Stimulated activated CD4-positive, alpha-beta T cell treated with anti-CD3 and anti-CD28 coated beads, Interleukin-4, amount 100 ng/mL, for 24 hours (primary cell): ENCODE measurements at places on chromosomes 7 and 10.

GRCh38 chr10:48399056-48399541 is 92.6 kb downstream of the MAPK8 start:
- no peak for DNase-seq

DNA sequence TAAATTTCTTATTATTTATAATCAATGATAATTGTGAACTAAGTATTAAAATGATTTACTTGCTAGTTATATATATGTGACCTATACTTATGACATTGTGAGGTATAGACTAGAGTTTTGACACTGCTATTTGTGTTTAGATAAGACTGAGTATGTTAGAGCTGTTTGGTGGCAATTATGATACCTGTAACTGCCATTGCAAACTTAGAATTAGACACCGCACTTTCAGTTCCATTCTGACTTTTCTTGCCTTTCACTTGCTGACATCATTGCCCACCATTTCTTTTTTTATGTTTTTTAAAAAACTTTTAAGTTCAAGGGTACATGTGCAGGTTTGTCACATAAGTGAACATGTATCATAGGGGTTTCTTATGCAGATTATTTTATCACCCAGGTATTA is 214.5 kb downstream of the MBL2 start:
- no peak for DNase-seq

GRCh38 chr7:14351167-14351566 is 361.7 kb upstream of the ETV1 start:
- DNase-seq: no peak

GRCh38 chr7:67033251-67033650 is 36.6 kb downstream of the TYW1 start:
- no peak for DNase-seq

GRCh38 chr7:107387573-107388219 is 82.2 kb upstream of the GPR22 start:
- DNase-seq: no peak

DNA sequence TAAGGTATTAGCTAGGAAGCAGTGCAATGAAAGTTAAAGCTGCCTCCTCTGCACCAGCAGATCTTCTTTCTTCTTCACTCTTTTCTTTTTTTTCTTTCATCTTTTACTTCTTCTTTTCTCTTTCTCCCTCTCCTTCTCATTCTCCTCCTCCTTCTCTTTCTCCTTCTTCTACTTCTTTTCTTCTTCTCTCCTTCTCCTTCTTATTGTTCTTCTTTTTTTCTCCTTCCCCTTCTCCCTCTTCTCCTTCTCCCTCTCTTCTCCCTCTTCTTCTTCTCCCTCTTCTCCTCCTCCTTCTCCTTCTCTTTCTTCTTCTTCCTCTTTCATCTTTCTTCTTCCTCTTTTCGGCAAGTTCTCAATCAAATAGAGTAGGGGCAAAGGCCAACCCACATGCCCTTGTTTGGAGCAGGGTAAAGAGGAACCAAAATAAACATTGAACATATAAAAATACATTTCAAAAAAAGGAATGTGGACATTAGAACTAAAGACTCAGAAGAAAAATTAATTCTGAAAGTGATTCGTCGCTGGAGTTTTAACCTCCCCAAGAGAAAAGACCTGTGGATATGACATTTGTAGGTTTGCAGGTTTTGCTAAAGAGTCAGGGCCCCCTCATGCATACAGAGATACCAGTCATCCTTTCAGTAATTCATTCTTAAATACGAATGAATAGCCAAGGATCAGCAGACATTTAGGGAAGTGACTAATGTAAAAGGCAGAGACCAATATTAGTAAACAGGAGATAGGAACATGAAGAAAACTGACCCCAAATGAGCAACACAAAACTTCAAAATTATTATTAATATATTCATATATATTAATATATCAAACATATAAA is 93.0 kb upstream of the RSU1 start:
- DNase-seq: no peak

- DNase-seq: no peak
Measured at GRCh38 chr7:139995017-139995915, 67.5 kb downstream of the PARP12 start.

- no peak for DNase-seq
Measured at GRCh38 chr10:75646916-75647315, 215.5 kb downstream of the LRMDA start.

- no peak for DNase-seq
Measured at GRCh38 chr10:12466704-12467305, 117.5 kb downstream of the CAMK1D start.
